ENCODE measurements at places on chromosomes 5 and 9. TPM values are rescaled to one million over a fixed set of nuclear protein-coding genes. Genes with fewer than 3 reads are reported as not detected.

Gene SPDL1
- total RNA-seq: 3.0 TPM

Gene EIF4E1B
- 0.36 TPM for total RNA-seq

DNA sequence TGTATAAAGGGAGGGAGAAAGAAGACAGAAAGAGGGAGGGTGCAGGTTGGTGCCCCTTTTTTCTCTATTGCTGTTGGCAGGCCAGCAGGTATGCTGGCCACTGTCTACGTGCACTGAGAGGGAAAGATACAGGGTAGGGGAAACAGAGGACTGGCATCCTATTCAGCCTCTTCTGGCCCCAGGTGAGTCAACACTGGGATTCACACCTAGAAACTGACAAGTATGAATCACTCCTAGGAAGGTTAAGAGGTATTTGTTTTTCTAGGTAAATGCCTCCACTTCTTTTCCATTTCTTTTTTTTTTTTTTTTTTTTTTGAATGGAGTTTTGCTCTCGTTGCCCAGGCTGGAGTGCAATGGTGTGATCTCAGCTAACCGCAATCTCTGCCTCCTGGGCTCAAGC lies 2.8 kb upstream of the UBAP1 start:
- no peak for DNase-seq

- no peak for DNase-seq
These were observed 59.5 kb downstream of the LNPEP start for GRCh38 chr5:96995419-96995818.

All from sigmoid colon (tissue), 7 donors.